Stimulated activated CD4-positive, alpha-beta T cell treated with anti-CD3 and anti-CD28 coated beads, Interleukin-1b, Interleukin-23, amount 100 ng/mL, for 48 hours (primary cell): ENCODE measurements at places on chromosomes 12 and 14.

- peak; percentile 31 for DNase-seq
Measured at GRCh38 chr14:92513204-92513965, at the start of gene RIN3. Gene RIN3, plus strand, starts transcription at chr14:92513781. Its CDS starts 152 bp downstream, at chr14:92513933.

- DNase-seq: no peak
Measured at GRCh38 chr14:52703225-52703624, 3.8 kb upstream of the PSMC6 start.

DNA sequence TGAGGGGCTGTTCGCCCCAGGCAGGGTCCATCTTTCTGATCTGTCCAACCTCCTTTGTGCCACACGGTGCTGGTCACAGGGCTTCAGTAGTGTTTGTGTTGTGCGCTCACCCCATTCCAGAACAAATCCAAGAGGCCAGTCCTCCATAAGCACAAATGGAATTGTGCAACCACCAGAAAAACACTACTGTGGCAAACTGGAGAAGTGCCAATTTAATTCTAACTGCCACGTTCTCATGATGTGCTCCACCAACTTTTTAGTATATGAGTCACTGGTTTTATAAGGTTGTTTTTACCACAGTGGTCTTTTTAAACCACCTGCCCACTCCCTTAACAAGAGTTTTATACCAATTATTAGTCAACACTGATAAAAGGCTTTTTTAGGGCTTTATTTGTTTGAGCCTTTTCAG is 380.2 kb downstream of the NAV3 start:
- no peak for DNase-seq

- DNase-seq: no peak
Measured at GRCh38 chr14:99936738-99937474, 128.3 kb upstream of the EVL start.

- no peak for DNase-seq
Measured at GRCh38 chr12:32489070-32489469, 89.7 kb downstream of the FGD4 start.

- DNase-seq: no peak
Measured at GRCh38 chr12:126742241-126742641, 1524.7 kb upstream of the TMEM132C start.

DNA sequence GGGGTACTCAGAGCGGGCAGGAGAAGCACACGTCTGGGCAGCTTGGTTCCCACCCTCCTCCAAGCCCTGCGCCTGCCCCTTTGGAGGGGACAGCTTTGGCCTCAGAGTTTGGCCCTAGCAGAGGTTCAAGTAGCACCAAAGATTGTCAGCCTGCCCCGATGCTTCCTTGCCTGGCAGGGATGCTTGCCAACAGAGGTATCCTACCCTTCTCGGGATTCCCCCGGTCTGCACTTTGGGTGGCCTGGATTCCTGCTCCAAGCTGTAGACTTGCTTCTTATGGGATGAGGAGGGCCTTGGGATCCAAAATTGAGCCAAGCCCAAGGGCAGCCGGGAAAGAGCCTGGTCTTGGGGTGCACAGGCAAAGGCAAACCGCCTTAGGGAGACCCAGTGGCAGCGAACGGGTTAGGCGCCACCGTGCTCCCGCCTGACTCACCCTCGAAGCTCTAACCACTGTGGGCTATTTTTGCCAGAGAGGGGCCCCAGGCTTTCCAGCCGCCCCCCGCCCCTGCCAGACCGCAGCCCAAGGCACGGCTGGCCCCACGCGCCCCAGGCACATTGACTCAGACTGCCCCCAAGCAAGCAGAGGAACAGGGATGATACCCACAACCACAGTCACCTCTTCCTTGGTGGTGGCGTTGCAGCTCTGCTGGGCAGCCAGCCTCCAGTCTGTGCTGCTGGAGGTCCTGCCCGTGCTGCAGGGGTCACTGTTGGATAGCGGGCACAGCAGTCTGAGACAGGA is 847 bp upstream of the WNT10B start:
- DNase-seq: peak; percentile 38

GRCh38 chr14:100634026-100634425 is 46.8 kb upstream of the BEGAIN start:
- DNase-seq: no peak

DNA sequence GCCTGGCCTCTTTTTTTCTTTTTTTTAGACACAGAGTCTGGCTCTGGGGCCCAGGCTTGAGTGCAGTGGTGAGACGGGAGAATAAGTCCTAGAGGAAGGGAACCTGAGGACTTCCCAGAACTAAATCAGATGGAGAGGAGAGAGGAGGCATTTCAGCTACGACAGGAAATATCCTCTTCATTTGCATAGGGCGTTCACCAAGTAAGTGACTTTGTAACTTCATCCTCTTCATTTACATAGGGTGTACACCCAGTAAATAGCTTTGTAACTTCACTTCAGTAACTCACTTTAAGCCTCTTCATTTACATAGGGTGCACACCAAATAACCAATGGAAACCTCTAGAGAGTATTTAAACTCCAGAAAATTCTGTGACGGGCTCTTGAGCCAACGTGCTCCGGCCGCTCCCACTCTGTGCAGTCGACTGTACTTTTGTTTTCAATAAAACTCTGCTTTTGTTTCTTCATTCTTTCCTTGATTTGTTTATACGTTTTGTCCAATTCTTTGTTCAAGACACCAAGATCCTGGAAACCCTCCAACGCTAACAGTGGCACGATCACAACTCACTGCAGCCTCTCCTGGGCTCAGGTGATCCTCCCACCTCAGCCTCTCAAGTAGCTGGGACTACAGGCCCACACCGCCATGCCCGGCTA is 21.4 kb upstream of the ANKRD9 start:
- DNase-seq: no peak

- DNase-seq: no peak
Measured at GRCh38 chr12:90058704-90059103, 350.1 kb upstream of the ATP2B1 start.

DNA sequence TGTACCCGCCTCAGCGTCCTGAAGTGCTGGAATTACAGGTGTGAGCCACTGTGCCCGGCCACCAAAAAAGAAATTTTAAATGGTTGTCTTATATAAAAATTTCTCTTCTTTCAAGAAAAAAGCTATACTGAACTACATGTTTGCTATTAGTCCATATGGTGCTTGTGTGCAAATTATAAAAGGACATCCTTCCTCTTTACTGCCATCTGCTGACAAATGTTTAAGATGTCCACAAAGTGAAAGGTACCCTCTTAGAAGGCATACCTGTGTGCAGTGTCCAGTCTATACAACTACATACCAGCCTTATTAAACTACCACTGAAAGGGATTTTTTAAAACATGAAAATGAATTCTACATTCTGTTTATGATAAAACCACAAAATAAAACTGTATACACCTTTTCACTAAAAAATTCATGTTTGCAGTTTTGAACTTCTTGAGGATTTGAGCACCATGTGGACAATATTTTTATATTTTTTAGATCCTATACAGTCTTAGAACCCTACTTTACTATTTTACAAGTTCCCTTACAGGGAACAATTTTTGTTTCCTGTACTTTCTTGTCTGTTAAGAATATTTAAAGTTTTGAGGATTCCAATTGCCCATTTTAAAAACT is 32.8 kb upstream of the TOMM20L start:
- DNase-seq: no peak

DNA sequence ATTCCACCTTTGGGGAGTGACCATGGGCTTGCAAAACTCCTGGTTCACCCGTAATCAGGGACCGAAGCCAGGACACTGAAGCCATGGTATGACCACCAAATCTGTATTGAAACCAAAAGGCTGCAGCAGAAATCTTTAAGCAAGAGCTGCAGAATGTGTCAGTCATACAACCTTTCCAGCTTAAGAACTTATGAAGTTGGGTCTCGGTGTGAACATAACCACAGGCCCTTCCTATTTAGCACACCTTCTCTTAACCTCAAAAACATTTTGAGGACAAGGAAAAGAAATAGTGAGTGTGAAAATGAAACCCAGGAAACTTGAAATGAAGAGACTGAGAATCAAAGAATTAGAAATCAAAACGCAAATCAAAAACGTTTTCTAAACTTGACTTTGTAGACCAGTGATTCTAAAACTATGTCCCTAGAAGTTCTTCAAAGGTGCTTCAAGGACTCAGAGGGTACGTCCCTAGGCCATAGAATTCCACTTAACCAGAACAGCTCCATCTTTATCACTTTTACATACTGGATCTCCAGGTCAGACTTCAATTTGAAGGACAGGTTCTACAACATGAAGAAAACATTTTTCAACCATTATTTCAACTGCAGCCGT is 231.6 kb upstream of the GRIP1 start:
- peak; percentile 1 for DNase-seq

- no peak for DNase-seq
Measured at GRCh38 chr12:19095756-19096480, 33.6 kb upstream of the PLEKHA5 start.

DNA sequence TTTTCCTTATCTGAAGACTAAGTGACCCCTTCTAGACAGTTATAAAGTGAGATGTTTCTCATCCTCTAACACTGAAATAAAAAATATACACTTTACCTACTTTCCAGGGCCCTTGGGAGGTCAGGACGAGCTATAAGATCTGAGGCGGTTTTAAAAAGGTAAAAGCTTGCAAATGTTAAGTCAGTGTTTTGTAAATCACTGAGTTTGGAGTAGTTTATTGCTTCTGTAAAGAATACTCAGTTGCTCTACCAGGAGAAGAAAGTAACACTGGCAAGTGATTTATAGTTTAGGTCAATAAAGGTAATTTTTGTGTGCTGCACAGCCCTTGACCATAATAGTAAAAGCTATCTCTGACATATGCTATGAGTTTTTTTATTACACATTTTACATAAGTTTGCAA is 584.5 kb downstream of the TMTC2 start:
- no peak for DNase-seq

GRCh38 chr14:99676657-99677056 is 7.4 kb upstream of the CYP46A1 start:
- no peak for DNase-seq

DNA sequence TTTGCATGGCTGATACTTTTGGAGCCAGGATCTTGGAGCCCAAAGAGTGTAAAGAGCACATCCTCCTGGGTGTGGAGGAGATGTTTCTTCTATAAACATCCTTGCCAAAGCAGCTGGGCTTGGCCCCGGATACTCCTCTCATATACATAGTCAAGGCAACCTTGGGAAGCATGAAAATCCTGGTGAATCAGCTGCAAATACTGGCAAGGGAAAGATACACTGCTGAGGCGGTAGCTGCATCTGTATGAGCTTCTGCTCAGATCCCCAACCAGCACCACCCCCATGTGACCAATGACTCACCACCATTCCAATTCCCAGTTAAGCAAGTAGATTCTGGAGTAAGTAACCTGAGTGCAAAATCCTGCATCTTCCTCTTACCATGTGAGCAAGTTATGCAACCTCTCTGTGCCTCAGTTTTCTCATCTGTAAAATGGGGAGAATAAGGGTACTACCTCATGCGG is 567.4 kb downstream of the MED13L start:
- DNase-seq: no peak

DNA sequence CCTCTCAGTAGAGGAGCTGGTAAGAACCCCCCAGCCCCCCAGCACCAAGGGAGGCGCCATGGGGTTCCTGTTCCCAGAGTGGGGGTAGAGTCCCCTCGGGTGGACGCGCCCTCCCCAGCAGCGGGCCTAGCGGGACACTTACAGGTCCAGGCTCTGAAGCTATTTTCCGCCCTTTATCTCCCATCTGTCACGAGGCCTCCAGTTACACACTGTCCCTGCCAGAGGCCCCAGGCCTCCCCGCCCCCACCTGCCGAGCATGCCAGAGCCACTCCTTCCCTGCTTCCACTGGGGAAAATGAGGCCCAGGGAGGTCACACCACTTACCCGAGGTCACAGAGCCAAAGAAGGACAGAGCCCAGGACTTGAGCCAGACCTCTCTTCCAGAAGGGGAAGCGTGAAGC is 3.1 kb downstream of the C14orf180 start:
- DNase-seq: no peak

- peak; percentile 27 for DNase-seq
Measured at GRCh38 chr14:71117839-71118743, 210.8 kb downstream of the PCNX1 start.

DNA sequence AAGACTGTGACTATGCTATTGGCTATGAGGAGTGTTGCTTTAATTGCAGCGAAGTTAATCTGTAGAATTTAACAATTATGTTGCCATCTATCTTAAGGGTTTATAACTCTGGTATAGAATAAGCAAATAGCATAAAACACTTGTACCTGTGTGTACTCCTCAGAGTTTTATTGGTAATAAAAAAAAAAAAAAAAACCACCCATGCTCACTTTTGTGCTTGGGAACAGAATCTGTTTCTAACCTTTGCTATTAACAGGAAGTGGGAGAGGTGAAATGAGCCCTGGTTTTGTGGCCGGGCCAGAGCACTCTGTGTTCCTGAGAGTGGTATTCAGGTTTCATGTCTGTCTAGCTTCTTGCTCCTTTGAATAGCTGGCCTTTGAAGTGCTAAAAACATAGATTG is 53.1 kb downstream of the PDE3A start:
- DNase-seq: no peak

GRCh38 chr14:72275242-72275641 is 343.0 kb downstream of the RGS6 start:
- no peak for DNase-seq

DNA sequence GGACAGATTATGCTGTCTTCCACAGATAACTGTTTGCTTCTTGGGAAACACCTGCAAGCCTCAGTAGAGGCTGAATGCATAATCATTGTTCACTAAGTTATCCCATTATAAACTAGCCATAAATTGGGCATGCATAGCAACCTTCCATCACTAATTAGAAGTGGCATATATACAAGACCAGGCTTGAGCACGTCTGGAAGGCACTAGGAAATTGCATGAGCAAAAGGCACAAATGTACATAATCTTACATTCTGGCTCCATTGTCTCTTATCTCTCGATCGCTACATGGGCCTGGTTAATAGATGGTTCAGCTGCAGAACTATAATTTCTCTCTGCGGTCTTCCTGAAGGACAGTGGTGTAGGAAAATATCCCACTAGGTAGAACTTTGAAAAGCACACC is 679.2 kb downstream of the RPL10L start:
- no peak for DNase-seq

GRCh38 chr12:94147387-94147990 is 888 bp upstream of the PLXNC1 start:
- DNase-seq: no peak

DNA sequence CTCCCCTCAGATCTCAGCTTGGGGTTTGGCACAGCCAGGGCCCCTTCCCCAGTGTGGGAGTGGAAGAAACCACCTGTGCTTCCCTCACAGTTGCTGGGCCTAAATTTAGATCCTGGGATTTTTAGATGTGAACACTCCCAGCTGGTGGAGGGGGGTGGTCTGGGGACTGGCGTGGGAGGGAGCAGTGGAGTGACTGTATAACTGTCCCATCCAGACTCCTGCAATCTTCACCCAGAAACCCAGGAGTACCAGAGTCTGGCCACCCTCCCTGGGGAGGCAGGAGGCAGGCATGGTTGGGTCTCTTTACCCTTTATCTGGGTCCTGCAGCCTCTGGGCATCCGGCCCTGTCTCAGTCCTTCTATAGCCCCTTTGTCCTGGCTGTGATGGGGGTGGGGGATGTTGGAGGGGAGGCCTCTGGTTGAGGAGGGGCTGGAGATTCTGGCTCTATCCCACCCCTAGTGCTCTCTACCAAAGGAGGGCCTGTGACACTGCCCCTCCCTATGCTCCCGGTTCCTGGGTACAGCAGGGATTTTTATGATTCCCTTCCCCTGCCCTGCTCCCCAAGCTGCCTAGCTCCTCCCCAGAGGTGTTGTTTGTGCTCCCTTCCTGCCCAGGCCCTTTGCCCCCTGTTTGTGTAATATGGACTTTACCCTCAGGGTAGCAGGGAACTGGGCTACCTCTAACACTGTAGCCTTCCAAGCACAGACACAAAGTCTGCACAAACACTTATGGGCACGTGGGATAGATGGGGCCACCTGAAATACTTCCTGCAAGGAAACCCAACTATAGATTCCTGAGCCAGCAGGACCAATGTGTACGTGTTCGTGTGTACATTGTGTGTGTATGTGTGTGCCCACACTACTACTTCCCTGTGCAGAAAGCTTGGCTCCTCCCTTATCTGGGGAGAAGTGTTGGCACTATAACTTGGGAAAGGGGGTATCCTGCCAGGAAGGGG is 1.7 kb downstream of the ERBB3 start:
- DNase-seq: no peak
